ENCODE measurements at places on chromosomes 7 and 10.

GRCh38 chr7:70312336-70312735, 714.1 kb downstream of the AUTS2 start:
- H3K27ac ChIP-seq, result no peak overlapping the region
- no peak for DNase-seq
- no peaks in the 10 kb centered on the region for H3K27me3 ChIP-seq
- H3K4me1 ChIP-seq, result peaks cover 6% of the 10 kb centered on the region
- H3K36me3 ChIP-seq, result no peaks in the 10 kb centered on the region
- H3K4me3 ChIP-seq, result no peak overlapping the region

- no peaks in the 10 kb centered on the region for H3K36me3 ChIP-seq
- H3K4me3 ChIP-seq, result no peak overlapping the region
- H3K27ac ChIP-seq, result no peak overlapping the region
- no peaks in the 10 kb centered on the region for H3K4me1 ChIP-seq
These were observed 83.7 kb upstream of the KDM7A start for GRCh38 chr7:140260352-140261104.

- H3K36me3 ChIP-seq, result no peaks in the 10 kb centered on the region
- no peaks in the 10 kb centered on the region for H3K4me1 ChIP-seq
- H3K27ac ChIP-seq, result no peak overlapping the region
- DNase-seq, result no peak
These were observed 337.3 kb downstream of the MALRD1 start for GRCh38 chr10:19385846-19386450.

DNA sequence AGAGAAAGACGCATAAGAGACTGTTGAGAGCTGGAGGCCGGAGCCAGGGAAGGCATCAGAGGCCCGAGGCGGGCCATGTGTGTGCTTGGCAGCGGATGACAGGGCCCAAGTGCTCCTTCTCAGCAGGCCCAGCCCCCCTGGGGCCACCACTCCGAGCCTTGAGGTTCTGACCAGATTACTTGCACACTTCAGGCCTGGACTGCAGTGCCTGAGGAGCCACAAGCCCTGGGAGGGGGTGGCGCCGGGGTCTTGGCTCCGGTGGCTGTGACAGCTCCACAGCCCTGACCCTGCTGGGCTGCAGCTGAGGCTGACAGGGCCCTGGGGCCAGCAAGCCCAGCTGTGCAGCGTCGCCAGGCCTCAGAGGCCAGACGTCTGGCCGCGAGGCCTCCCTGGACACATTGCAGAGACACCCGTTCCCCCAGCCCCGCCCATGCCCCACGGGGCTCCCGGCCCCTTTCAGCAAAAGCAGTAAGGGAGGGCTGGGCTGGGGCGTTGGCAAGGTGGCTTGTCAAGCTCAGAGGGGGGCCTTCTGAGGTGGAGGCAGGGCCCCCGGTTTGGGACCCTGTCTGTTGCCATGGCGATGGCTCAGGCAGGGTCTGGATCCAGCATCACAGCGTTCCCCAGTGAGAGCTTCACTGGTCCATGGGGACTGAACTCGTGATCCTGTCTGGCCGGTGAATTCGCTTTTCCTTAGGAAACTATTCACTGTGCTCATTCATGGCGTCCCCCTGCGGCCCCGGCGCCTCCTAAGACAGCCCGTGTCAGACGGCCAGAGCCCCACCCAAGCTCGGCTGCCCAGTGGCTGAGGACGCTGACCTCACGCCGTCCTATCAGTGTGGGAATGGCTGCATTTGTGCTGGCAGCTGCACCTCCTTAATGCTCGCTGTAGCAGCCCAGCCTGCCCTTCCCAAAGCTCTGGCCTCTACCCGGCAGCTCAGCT, 5.7 kb downstream of the ELN start:
- no peaks in the 10 kb centered on the region for H3K27me3 ChIP-seq
- H3K4me1 ChIP-seq, result peaks cover 78% of the 10 kb centered on the region
- DNase-seq, result no peak
- H3K36me3 ChIP-seq, result peaks cover 18% of the 10 kb centered on the region

- no peaks in the 10 kb centered on the region for H3K27me3 ChIP-seq
- H3K36me3 ChIP-seq, result no peaks in the 10 kb centered on the region
- H3K4me1 ChIP-seq, result no peaks in the 10 kb centered on the region
- no peak overlapping the region for H3K27ac ChIP-seq
These were observed 158.5 kb downstream of the GALNT17 start for GRCh38 chr7:71290452-71290851.
